ENCODE measurements at places on chromosomes 11 and 22.

DNA sequence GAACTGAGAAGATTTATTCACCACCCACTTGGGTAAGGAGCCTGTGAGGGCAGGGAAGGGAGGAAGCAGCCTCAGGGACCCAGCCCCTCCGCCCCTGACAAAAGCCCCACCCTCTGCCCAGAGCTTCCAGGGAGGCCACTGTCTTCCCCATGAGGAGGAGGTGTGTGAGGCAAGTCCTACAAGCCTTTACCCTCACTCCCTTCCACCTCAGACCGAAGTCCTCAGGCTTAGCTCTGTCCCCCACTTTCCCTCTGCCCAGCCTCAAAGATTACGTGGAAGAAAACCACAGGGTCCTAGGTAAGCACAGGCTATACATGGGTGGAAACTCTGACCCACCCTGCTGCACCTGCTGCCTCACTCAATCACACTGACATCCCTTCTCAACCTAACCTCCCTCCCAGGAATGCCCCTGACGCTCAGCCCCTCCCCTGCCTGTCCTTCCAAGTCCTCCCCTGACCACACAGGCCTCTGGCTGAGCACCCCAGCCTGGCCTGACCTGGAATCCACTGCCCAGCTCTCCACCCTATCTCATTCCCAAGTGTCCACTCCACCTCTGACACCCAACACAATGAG is 3.6 kb upstream of the ARAP1 start:
- no peak for DNase-seq

- no peak for DNase-seq
Measured at GRCh38 chr11:114152785-114153184, 93.3 kb downstream of the ZBTB16 start.

DNA sequence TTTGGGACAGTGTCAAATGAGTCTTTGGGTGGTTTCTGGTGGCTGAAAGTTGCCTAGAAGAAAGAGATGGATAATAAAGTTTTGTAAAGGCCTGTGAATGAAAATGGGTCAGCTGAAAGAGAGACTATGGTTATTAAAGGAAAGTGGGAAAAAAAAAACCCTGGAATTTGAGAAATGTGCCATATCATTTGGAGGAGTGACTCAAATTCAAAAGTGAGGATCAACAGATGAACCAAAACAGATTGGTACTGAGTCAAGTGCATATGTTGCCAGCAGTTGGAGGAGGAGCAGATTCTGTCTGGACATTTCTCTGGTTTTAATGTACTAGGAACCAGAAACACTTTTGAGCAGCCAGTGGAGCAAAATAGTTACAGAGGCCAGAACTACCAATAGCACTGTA is 339.8 kb downstream of the KCNA4 start:
- peak; percentile 18 for DNase-seq

DNA sequence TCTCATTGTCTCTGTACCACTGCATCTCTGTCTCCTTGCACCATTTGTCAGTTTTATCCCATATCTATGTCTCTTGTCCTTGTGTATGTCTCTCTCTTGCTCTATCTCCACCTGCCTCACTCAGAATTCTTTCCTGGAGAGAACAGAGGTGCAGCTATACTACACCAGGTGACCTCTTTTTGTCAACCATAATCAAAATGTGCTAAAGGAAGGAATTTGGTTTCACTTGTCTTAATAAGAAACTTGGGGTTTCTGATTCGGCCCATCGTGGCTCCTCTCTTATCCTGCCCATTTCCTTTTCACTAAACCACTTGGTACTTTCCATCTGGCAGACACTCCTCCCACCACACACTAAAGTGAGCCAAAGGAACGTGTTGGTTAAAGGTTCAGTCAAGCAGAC is 2.0 kb upstream of the C11orf42 start:
- no peak for DNase-seq

GRCh38 chr22:25078591-25078990 is 121.1 kb upstream of the CRYBB3 start:
- no peak for DNase-seq

DNA sequence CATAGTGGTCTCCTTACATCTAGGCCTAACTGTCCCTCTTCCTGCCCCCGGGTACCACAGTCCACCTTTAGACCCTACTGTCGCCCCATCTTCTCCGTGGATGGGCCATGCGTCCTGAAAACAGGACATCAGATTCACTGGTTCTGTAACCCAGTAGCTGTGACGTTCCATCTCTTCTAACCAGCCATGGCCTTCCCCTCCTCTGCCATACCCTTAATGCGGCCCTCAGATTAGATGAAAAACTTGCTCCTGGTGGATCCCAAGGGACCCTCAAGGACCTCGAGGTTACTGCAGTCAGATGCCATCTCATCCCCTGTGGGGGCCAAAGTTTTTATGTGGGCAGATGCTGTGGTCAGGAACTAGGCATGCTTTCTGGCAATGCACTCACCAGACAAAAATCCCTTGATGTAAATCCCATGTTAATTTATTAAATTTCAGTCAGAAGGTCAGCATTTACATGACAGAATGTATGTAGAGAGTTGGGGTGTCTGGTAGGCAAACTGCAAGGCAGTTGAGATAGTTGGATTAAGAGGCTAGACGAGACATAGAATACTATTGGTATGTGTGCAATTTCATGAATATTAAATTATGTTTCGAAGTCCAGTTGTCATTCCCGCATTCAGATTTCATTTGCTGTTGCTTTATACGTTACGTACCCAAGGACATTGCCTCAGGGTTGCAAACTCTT is 64.3 kb downstream of the WNT11 start:
- no peak for DNase-seq

- peak; percentile 82 for DNase-seq
Measured at GRCh38 chr11:130451231-130452019, 3.0 kb downstream of the ADAMTS15 start.

DNA sequence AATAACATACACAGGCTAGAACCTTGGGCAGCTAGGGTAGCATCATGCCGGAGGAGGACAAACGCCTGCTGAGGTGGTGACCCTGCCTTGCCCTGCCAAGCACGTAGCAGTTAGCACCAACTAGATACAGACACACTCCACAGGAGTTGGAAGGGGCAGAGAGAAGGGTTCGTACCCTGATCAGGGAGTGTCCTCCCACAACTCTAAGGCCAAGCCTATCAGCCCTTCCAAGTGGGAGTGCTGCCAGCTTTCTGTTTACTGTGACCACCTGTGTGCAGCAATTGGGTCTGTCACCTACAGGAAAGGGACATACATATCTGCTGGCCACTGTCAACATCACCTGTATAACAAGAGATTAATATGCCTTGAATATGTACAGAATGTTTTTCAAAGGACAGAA is 1.9 kb upstream of the THAP7 start:
- DNase-seq, result no peak

DNA sequence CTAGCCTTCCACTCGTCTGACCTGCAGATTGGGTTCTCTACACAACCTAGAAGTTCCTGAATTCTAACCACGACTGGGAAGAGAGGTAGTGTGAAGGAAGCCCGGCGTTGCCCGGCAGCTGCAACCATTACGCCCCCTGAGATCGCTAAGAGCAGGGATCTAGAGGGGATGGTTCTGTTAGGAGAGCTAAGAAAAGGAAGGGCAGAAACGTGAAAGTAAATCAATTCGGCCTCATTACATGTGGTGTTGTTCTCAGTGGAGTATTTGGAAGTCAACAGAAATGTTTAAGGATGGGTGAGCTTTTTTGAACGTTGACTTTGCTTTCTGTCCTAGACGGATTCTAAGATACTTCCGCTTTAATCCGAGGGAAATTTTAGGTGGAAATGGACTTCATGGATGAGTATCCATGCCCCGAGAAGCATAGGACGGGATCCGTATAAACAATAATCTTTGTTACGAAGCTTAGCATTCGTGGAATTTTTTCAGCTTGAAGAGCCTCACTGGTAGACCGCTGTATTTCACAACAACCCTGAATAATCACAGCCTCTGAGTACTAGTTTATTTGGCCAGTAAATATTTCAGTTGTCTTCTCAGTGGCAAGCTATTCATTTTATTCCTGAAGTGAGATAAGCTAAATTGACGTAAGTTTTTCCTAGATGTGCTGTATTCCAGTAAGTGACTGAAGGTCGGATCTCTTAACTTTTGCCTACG is 629 bp downstream of the ATP5MG start:
- DNase-seq, result peak; percentile 88

DNA sequence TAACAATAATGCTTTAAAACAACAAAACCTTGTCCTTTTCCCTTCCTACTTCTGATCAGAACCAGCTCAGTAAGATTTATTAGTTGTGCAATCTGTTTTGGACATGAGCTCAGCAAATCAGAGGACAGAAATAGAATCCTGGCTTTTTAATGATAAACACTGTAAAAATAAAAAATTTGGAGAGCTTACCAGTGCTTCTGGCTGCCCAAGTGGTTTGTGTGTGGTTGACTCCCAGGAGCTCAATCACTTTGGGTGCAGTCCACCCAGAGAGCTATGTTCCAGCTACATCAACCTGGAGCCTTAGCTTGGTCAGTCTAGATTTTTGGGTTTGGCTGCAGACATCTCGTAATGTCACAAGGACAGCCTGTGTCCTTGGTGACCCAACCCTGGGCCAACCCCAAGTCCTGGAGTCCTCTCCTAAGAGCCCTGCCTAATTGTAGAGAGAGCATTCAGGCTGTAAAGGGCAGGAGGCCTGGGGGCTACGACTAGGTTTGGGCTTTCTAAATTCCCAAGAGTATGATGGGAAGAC is 28.5 kb downstream of the CD44 start:
- peak; percentile 49 for DNase-seq

DNA sequence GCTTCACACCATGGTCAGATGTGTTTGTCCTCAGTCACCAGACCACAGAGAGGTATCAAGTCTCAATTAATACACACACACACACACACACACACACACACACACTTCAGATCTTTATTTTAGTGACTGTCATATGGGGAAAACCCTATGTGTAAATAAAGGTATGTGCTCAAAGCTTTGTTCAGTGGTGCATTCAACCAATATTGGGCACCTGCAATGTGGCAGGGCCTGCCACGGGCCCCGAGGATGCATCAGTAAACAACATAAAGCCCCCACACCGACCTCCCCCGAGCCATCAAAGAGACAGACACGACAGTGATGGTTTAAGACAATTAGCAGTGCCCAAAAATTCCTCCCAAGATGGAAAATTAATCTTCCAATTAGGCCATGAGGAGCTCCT is 51.6 kb downstream of the SHANK2 start:
- DNase-seq, result no peak

- DNase-seq, result peak; percentile 46
Measured at GRCh38 chr11:121930004-121930965, 185.7 kb downstream of the BLID start.

- DNase-seq, result no peak
Measured at GRCh38 chr11:118263695-118264568, at the start of gene MPZL2. Gene MPZL2, minus strand, starts transcription at chr11:118264297. Its CDS starts 144 bp downstream, at chr11:118264153.

DNA sequence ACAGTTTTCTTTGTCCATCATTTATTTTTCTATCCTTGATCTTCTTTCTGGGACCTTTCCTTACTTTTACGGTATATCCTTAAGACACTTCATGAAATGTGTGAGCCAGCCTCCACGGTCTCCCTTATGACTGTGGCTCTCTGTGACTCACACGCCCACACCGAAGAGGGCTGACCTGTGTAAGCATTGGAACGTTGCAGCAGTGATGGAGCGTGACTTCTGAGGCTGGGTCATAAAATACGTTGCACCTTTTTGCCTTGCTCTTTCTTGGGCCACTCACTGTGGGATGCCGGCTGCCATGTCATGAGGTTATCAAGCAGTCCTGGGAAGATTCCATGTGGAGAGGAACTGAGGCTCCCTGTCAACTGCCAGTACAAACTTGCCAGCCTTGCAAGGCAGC is 96.3 kb upstream of the RAB1B start:
- peak; percentile 50 for DNase-seq
